ENCODE measurements at places on chromosomes 2 and 18.

GRCh38 chr2:199962203-199962602 lies 6.8 kb downstream of the MAIP1 start:
- DNase-seq = no peak

- DNase-seq = no peak
Measured at GRCh38 chr18:46261799-46262198, 157.6 kb downstream of the HAUS1 start.

GRCh38 chr2:28929581-28929980 lies 35.1 kb downstream of the WDR43 start:
- no peak for DNase-seq

DNA sequence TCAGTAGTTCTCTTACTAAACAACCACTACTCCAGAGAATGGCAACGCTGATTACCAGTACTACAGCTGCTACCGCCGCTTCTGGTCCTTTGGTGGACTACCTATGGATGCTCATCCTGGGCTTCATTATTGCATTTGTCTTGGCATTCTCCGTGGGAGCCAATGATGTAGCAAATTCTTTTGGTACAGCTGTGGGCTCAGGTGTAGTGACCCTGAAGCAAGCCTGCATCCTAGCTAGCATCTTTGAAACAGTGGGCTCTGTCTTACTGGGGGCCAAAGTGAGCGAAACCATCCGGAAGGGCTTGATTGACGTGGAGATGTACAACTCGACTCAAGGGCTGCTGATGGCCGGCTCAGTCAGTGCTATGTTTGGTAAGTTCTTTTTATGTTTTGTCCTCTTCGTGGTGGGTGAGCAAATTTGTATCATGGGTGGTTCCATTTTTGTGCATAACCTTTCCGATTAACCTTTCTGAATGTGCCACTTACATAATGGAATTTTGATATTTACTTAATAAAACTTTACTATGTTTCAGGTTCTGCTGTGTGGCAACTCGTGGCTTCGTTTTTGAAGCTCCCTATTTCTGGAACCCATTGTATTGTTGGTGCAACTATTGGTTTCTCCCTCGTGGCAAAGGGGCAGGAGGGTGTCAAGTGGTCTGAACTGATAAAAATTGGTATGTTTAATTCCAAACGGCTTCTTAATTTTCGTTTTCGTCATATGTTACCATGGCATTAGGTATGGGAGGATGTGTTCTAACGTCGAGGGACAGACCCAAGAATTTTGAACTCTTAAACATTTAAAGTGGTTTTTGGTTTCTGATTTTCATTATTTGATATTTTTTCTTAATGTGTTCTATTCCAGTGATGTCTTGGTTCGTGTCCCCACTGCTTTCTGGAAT lies 1.3 kb downstream of the SLC20A1 start:
- no peak for DNase-seq

DNA sequence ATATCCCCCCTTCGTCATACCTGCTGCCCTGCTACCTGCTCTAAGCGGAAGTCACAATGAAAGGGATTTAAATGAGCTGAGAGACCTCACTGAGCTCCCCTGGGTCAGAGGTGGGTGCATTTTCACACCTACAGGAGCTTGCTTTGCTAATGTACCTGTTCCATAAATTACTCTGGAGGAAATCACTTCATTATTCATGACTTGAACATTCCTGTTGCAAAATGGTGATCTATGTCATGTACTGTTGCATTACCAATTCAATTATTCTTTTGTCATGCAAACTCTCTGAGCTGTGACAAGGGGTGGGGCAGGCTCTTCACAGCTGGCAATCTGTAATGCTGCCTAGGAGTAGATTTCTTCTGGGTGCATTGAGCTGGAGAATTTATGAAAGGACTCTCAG lies 761.3 kb downstream of the TSN start:
- no peak for DNase-seq

- no peak for DNase-seq
Measured at GRCh38 chr2:2012505-2012904, 268.2 kb upstream of the PXDN start.

DNA sequence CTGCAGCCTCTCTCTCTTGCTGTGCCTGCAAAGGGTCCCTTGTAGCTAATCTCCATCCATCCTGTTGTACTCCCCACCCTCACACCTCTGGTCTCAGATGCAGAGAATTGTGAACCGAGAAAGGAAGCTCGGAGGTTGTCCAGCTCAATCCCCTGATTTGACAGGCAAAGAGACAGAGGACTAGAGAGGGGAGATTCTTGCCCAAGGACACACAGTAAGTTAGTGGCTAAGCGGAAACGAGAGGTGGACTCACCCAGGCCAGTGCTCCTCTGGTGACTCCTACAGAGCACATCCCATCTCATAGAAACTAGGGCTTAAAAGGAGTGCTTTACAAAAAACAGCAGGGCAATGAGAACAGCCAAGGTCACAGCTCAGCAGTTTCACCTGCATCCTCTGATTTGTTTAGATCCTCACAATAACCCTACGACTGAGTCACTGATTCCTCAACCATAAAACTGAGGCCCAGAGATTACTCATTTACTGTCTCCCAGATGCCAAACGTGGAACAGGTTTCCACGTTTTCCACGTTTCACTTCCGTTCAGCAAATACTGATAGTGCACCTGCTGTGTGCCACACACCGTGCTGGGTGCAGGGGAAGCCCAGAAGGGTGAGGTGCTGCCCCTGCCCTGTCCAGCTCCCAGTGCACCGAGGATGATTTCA lies 22.1 kb downstream of the EHD3 start:
- DNase-seq = no peak

GRCh38 chr2:29035016-29035745 lies 39.1 kb downstream of the PCARE start:
- no peak for DNase-seq

GRCh38 chr18:13110559-13110958 lies 108.0 kb upstream of the LDLRAD4 start:
- DNase-seq = no peak

DNA sequence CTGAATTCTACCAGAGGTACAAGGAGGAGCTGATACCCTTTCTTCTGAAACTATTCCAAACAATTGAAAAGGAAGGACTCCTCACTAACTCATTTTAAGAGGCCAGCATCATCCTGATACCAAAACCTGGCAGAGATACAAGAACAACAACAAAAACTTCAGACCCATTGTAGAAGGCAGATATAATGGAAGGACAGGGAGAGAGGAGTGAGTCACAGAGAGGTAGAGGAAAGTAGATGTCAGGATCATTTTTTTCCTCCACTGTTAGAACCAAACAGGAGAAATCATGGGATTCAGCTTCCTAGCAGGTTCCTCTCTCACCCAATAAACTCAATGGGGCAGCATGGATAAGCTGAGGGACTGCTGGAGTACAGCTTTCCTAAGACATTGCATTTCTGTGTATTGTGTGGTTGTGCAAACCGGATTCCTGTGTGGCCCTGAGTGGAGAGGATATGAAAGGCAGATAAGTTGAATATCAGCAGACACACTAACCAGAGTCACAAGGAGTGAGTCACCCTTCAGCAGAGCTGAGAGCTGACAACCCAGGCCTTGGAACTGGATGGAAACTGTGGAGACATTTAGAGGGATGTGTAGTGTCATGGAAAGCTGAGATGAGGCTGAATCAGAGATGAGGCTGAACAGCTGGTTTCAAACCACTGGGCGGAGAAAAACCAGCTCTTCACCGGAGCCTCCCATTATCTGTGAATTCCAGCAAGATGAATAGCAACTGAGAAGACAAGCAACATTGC lies 60.9 kb upstream of the MMADHC start:
- DNase-seq = no peak

- DNase-seq = peak; percentile 42
Measured at GRCh38 chr2:25877431-25878360, 591 bp downstream of the ASXL2 start.

GRCh38 chr2:233353769-233354499 lies at the start of gene DGKD:
Gene DGKD (plus strand): TSS chr2:233354494. CDS start chr2:233354519, 25 bp downstream.
- DNase-seq = peak; percentile 29

DNA sequence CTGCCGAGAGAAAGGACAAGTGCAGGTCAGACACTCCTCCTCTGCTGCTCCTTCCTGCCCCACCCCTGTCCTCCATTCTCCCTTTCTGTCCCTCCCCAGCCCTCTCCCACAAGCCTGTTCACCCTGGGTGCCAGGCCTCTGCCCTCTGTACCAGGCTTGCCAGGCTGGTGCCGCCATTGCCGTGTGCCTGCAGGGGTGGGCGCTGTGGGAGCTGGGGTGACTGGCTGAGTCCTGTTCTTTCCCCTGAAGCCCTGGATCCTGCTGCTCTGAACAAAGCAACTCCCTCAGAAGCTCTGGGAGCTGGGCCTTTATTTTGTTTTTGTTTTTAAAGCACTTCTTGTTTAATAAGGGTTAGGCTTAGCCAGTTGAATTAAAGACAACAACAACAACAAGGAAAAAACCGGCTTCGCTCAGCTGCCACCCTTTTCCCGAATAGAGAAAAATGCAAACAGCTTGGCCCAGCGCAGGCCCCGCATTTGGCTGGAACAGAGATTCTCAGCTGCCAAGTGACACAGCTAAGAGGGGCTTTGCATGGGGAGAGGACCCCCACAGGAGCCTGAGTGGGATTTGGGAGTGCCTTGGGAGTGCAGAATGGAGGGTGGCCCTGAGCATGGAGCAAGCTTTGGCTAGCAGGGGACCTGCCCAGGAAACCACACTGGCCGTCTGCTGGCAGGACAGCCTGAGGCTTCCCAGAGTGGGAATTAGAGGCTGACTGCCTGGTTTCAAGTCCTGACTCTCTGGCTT lies 9.1 kb downstream of the PCARE start:
- DNase-seq = no peak

- no peak for DNase-seq
Measured at GRCh38 chr2:383178-383577, 95.3 kb upstream of the ALKAL2 start.

DNA sequence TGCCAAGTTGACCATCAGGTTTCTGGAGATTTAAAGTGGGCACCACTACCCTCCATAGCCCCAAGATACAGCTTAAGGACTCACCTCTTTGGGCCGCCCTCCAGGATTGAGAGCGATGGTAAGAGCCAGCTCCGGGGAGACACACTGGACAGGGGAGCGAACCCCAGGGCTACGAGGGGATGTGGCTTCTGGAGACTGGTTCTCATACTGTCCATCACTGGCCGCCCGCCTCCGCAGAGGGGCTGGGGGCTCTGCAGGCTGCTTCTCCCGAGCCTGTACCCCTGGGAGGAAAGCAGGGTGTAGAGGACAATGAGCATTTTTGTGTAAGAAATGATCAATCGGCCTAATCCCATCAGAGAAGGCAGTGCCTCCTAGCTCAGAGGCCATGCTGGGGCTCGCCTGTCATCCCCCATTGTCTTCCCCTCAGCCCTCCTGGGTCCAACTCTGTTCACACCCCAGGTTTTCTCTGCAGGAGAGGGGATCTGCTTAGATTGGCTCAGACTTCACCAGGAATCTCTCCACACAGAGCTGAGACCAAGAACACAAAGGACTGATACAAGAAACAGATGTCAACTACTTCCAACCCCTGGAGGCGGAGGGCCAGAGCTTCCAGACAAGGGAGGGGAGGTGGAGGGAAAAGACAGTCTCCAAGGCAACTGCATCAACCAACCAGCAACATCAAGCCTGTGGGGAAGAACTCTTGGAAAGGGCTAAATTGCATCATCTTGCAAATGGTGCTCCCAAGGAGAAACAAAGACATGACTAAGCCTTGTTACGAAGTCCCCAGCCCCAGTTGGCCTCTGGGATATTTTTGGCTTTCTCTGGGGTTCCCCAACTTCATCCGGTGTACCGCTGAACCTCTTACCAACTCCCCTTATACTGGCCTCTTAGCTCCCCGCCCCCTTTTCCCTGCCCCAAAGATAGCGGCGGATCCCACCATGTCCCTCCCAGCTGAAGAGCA lies 166.6 kb downstream of the TNS1 start:
- no peak for DNase-seq

Data from HCT116 (cell line).